Ureter (tissue), 1 donor: ENCODE measurements at places on chromosomes 4 and X.

GRCh38 chr4:110196206-110196870 lies 2.1 kb downstream of the ELOVL6 start:
- DNase-seq = peak; percentile 71

DNA sequence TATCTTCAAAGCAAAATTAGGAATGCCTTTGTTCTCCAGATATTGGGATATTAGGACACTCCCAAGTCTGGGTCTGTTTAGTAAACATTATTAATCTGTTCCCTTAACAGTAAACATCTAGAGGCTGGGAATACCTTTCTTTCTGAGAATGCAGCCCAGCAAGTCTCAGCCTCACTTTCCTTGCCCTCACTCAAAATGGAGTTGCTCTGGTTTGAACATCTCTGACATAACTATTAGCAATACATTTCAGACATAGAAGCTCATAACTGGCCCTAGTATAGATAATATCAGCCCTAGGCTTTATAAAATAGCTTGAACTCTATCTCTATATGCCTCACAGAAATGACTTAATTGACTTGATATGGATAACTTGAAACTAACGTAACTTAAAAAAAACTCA lies 299.8 kb downstream of the SPATA18 start:
- DNase-seq = no peak

- DNase-seq = no peak
Observed at GRCh38 chr4:13641084-13641483, 13.6 kb upstream of the BOD1L1 start.

DNA sequence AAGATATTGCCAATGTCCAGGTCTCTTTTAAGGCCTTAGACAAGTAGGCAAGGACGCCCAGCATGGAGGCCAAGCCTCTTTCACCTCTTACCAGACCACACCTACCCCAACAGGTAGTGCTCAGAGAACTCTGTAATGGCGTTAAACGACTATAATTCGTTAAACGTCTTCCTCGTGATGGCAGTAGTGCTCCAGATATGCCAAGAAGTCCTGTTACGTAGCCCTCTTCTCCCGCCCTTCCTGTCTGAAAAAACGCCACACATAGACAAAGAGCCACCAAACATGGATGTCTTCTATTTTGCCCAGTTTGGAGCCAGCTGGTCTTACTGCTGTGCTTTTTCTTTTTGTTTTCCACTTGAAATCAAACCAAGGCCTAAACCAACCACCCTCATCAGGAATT lies 190.7 kb downstream of the OR13H1 start:
- DNase-seq = peak; percentile 88

- no peak for DNase-seq
Observed at GRCh38 chrX:84415140-84415539, 87.1 kb downstream of the HDX start.

- no peak for DNase-seq
Observed at GRCh38 chr4:42152507-42153504, at the start of gene BEND4. Gene BEND4 (minus strand): TSS chr4:42152655. CDS start chr4:42152143, 512 bp downstream.
